Fibroblast of skin of scalp (primary cell): ENCODE measurements at places on chromosomes 6 and 20.

DNA sequence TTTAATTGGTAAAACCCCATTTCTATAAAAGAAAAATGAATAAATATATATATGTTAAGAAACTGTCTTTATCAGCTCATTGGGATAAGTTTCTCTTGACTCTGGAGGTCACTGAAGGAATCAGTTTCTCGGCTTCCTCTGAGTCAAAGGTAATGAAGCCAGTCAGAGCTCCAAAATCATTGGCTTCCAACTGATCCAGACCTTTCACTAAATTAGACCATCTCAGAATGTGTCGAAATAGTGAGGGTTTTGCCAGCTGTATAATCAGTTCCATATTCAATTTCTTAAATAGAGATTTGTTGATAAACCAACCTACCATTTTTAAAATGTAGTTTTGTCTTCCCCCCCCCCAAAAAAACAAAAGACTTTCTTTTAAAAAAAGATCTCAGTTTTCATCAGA is 60.5 kb upstream of the SRSF6 start:
- no peak for DNase-seq

GRCh38 chr6:89862698-89863097 is 31.6 kb upstream of the GJA10 start:
- DNase-seq, result no peak

GRCh38 chr20:16258766-16259165 is 314.5 kb downstream of the KIF16B start:
- DNase-seq, result no peak

- DNase-seq, result peak; percentile 80
Measured at GRCh38 chr6:16130932-16131387, 2.1 kb downstream of the MYLIP start.

DNA sequence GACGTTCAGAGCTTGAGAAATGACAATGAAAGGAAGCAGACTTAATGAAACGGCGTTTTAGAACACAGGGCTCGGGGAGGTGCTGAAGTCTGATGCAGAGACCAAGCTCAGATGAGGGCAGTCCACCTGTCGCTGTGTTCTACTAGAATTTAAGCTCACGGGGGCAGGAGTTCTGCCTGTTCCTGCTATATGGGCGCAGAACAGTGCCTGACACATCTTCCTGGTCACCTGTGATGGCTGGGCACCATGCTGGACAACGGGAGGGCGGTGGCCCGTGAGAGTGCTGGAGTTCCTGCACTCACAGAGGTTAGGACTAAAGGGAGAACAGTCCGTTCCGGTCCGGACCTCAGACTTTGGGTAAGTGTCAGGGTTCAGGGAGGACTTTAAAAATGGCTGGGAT is 130.6 kb downstream of the ERMARD start:
- no peak for DNase-seq

GRCh38 chr6:137172734-137173431 is 561 bp downstream of the IL22RA2 start:
- no peak for DNase-seq

GRCh38 chr6:170152124-170152926 is 138.6 kb downstream of the DLL1 start:
- no peak for DNase-seq
